SHP77 (cell line): ENCODE measurements at places on chromosomes 3 and 15.
A peak's percentile ranks its signal among the peaks of the same experiment; 100 is the strongest.

- no peak for DNase-seq
These were observed 86.7 kb downstream of the ST8SIA2 start for GRCh38 chr15:92480361-92480760.

DNA sequence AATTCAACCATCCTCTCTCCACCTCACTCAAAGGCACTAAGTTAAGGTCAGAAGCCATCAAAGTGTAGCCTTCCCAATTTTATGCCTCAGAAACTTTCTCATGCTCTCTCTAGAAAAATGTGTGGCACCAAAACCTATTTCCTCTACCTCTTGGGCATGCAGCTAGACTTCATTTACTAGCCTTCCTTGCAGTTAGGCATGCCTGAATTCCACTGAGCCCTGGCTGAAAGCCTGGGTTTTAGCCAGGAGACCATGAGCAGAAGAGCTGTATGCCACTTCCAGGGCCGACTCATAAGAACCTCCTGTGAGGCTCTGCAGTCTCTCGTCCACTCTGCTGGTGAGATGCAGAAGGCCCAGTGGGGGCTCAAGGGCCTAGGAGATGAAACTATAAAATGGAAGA, 145.0 kb downstream of the MYLK start:
- DNase-seq = no peak

- DNase-seq = no peak
These were observed 13.0 kb upstream of the CSK start for GRCh38 chr15:74768771-74769342.

- no peak for DNase-seq
These were observed 8.3 kb upstream of the TMEM207 start for GRCh38 chr3:190458040-190458439.

DNA sequence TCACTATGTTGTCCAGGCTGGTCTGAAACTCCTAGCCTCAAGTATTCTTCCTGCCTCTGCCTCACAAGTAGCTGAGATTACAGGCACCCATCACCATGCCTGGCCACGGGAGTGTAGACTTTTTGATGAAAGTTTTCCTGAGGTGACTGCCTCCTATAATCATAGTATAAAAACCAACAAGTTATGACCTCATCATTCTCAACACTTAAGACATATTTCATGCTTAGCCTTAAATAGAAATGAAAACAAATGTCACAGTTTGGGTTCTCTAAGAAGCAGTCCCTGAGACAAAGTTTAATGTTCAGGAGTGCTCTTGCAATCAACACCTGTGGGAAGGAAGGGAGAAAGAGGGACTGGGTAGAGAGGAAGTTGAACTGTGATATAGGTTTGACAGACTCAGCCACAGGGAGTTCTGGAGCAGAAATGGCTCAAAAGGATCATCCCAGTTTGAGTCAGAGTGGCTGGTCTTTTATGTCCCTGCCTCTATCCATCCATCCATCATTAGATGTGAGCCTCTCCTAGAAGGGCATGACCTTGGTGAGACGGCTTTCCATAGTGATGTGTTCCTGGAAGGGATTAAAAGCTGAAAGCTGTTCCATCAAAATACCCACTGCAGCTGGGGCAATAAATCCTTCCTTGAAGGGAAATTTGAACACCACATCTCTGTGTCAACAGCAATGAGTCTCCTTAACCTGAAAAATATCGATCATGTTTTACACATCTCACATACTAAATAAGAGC, 16.2 kb upstream of the ABHD5 start:
- peak; percentile 50 for DNase-seq

DNA sequence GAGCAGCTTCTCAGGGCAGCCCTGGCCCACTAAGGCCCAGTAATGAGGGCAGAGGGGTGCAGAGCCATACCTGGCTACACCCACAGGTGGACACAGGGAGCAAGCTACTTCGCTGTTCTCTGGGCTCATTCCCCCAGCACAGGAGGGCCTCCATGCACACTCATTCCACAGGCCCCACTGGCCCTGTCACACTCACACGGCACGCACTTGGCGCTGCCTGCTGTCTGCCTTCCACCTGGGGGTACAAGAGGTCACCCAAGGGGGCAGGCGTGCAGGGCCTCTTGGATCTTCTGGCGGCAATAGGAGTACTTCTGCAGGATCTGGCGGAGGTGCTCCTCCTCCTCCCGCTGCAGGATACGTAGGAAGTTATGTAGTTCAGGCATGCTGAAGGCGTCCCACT, 2.3 kb upstream of the TUSC2 start:
- no peak for DNase-seq

DNA sequence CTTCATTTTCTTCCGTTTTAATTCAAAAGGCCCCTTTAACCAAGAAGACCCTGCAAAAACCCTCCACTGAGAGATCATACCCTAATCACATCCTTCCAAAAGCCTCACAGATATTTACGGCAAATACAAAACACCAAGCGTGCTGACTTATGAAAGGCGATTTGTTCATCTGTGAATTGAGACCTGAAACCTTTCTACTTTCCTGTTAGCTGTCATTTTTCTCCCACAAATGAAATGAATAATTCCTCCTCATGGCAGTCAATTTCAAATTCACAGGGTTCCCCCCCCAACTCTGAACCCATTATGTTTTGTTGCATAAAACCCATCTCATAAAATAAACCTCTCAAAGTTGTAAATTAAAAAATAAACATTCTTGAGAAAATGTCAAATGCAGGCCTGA, 149.6 kb downstream of the PDZRN3 start:
- no peak for DNase-seq

DNA sequence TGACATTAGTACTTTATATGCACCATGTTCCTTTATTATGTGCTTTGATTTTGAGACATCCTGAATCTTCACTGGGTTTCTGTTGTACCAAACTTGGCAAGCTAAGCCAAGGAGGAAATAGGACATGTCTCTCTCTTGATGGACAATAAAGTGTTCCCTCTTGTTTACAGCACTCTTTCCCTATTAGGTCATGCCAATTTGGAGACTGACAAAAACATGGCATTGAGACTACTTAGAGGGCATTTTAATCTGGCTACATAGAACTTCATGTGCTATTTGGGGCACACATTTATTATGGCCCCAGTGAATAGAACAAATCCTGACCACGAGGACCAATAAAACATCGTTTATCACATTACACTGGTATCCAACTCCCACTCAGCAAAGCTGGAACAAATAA, 85.3 kb upstream of the TNFSF10 start:
- no peak for DNase-seq

- no peak for DNase-seq
These were observed 1.6 kb upstream of the FHIT start for GRCh38 chr3:61252836-61253235.

DNA sequence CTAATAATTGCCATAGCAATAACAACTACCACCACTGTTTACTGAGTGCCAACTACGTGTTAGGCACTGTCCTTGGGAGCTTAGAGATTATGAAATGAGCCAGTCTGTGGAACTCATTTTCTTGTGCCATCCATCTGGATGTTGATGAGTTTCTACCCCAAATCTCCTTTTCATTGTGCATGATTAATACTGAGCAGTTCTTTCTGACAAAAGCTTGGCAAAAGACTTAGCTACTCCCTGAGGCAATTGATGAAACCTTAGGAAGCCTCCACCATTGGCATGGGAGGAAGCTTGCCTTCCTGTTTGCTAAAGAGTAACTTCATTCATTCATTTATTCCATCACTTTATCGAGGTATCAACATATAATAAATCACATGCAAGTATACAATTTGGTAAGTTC, 39.8 kb downstream of the PRICKLE2 start:
- no peak for DNase-seq

GRCh38 chr3:122427857-122428471, 12.1 kb upstream of the WDR5B start:
- DNase-seq = no peak

- no peak for DNase-seq
These were observed 56.3 kb downstream of the SOX14 start for GRCh38 chr3:137820366-137820765.

DNA sequence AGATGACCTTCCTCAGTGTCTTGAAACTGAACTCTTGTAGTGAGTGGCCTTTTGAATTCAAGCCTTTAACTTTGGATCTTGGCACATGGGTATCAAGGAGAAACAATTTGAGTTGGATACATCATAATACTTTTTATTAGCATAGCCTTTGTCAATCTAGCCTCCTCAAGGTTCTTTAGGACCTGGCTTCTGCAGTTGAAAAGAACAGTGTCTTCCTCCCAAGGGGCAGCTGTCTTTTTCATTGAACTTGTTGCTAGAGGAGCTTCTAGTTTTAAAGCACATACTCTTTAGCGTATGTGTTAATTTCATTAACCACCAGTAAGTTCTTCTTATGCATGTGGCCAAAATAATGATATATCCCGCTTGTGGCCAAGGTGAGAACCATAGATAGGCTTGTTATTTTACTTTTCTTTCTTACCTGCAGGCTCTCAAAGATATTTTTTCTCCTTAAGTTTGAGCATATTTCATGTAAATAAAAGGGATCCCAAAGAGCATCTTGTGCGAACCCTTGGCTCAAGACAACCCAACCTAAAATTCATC, 83.2 kb downstream of the GHSR start:
- no peak for DNase-seq

DNA sequence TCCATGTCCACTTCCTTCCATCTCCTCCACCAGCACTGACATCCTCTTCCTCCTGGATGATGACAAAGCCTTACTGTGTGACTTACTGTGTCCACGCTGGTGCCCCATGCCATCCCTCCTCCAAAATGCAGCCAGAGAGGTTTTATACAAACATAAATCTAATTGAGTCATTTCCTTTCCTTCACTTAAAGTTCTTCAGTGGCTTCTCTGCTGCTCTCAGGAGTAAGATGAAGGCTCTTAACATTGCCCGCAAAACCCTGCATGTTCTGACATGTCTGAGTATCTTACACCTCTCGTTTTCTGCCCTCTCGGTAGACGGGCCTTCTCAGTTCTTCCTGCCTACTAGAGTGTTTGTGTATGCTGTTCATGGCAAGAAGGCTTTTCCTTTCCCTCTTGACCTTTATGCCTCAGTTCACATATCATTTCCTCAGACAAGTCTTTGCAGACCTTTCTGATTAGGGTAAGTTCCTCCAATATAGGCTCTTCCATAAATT, 175.5 kb downstream of the CFAP20DC start:
- DNase-seq = no peak

DNA sequence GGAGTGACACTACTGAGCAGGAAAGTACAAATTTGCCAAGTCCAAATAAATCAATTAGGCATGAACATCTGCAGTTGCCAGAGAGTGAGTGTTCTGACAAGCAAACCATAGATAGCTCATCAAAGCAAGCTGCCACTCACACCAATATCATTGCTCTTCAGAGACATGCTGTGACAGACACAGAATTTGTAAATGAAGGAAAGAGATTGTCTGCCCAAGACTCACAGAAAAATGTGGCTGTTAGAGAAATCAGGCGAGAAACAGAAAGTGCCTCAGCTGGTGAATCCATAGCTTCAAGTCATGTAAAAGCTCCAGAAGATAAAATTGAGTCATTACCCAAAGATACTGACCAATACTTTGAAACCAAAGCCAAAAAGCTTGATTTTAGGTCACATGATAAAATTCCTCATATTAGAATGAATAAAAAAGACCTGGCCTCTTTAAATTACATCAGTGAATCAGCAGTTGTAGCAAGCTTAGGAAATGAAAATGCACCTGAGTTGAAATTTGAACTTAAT, 50.8 kb downstream of the CRYBG3 start:
- no peak for DNase-seq

DNA sequence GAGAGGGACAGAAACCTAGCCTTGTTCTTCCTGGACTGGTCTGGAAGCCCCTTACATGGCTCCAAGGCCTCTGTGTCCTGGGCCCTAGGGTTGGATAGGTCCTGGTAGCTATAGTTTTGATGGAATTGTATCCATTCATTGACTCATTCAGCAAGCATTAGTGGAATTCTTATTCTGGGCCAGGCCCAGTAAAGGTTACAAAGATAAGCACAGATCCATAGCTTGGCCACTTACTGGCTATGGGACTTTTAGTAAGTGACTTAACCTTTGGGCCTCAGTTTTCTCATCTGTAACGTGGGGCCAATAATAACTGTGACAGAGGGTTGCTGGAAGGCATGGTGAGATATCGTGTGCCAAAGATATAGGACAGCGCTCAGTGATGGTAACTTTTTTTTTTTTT, 13.6 kb upstream of the DAG1 start:
- no peak for DNase-seq

DNA sequence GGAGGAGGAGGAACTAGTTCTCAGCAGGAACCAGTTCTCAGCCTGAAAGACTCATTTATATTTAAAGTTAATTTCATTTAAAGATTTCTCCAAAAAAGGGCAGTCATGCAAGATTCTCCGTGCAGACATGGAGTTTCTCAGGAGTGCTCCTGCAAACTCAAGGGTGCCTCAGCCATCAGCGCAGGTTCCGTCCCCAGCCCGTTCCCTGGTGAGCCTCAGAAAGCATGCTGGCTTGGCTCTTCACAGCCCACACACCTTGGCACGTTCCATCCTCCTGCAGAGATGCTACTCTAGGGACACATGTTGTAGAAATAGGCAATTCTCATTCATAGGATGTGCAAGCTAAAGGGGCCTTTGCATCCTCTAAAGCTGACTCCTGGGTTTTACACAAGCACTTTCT, 123.0 kb downstream of the LIPC start:
- DNase-seq = no peak

DNA sequence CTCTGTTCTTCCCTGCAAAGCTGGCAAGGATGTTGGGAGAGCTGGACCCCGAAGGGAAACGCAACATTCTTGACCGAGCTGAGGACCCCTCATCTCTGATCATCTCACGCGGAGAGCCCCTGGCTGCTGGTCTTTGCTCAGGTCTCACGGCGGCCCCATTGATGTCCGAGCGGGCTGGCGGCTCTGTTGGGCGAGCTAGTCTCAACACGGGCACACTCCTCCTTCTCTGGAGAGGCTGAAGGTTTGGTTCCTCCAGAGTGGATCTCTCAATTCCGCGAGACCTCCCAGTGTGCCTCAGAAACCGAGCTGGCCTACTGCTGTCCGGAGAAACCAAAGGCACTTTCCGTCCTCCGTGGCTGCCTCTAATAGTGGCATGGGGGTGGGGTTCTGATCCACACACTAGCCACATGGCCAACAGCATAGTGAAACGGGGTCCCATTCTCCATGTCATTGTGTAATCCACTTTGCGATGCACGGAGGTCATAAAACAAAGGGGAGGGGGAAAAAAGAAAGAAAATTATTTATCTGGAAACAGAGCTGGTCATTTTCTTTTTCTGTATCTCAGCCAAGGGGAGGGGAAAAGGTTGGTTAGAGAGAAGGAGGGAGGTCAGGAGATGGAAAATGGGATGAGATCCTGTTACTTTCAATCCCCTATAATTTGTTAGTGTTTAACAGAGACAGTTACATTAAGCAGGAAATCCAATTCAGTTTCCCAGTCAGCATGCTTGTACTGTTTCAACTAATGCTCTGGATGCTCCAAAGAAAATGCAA, 1.3 kb downstream of the CCDC80 start:
- no peak for DNase-seq
